ENCODE measurements at places on chromosomes 7 and 10.

DNA sequence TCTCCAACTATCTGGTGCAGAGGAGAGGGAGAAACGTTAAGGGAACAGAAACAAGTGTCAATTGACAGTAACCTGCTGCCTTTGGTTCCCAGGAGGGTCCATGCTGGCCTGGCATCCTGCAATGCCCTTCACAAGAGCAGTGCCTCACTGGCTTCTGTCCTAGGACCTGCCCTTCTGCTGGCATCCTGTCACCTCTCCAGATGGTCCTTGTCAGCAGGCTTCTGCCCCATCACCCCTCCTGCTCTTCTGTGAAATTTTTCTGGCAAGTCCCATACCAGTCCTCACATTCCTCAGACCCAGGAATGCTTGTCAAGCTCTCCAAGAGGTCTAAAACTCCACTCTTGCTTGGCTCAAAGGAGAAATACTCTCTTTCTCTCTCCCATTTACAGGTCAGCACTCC is 34.2 kb downstream of the C10orf67 start:
- DNase-seq: no peak

DNA sequence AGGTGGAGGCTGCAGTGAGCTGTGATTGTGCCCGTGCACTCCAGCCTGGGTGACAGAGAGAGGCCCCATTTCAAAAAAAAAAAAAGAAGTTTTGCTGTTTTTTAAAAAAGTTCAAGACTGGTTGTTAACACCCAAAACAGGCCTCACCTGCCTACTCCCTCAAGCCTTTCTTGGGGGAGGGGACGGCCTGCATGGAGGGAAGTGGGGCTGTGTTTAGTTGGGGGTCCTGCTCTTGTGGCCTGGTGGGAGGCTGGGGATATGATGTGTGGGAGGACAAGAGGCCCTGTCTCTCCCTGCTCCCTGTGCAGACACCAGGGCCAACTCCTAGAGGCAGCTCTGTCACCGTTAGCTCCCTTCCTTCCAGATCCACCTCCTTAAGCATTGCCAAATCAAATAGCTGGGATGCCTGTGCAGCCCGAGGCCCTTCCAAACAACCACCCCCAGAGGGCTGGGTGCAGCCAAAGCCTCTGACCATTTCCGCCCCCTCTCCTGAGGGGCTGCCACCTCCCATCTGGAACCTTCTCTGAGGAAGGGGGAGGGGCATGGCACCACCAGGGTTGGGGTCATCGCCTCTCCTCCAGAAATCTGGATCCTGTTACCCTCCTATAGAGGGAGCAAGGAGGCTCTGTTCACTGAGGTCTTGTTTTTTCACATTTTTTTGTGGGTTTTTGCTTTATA is 32.9 kb upstream of the ANKRD2 start:
- no peak for DNase-seq

DNA sequence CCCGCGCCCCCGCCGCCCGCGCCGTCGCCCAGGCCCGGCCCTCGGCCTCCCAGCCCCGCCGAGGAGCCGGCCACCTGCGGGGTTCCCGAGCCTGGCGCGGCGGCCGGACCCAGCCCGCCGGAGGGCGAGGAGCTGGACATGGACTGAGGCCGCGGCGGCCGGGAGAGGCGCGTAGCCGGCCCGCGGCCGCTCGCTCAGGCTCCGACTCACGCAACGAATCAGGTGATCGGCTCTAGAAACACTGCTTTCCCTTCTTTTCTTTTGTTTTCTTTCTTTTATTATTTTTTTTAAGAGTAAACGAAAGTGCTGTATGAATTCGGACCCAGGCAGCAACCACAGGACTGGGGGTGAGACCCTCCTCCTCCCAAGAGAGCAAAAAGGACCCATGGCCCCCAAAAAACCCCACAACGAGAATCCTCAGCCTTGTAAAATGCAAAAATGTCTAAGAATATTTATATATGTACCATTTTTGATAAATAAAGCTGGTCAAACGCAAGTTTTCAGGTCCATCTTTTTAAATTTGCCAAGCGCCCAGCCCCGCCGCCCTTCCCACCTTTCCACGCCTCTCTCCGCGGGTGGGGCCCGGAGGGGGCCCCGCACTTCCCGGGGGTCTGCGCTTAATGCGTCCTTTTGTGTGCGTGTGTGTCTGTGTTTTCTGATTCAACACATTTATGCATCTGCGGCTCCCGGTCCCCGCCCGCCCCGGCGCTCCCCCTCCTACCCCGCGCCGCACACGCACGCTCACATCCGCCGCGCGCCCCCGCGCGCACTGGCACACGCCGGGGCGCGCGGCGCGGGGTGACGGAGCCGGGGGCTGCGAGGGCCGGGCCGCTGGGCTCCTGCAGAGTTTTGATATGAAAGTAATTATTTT is 4.4 kb downstream of the UNCX start:
- DNase-seq: no peak

DNA sequence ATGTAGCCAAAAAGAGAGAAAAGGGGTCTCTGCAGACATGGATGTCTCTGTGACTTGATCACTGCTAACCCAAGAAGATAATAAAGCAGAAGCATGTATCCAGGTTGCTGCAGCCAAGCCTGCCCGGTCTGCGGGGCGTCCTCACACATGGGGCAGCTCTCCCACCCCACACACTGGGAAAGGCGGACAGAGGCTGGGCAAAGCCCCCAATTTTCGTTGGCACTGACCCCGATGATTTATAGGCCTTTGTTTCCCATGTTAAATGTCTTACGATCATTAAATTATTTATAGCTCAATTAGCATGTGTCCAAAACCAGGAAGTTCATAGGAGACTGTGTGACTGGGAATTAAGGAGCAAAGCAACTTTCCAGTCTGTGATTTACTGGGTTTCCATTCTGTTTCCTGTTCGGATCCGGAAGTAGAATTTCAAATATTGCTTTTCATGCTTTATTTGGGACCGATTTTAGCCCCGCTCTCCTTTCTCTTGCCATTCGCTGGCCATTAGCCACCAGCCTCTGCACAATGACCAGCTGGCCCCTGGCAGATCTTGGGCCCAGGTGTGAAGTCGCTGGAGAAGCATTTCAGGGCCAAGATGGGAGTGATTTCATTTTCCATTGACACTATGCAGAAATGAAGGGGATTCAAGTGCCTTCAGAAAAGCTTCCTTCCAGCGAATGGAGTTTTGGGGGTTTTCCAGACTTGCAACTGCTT is 91.6 kb downstream of the EGFR start:
- DNase-seq: no peak

GRCh38 chr7:69772718-69773436 is 174.6 kb downstream of the AUTS2 start:
- DNase-seq: no peak

DNA sequence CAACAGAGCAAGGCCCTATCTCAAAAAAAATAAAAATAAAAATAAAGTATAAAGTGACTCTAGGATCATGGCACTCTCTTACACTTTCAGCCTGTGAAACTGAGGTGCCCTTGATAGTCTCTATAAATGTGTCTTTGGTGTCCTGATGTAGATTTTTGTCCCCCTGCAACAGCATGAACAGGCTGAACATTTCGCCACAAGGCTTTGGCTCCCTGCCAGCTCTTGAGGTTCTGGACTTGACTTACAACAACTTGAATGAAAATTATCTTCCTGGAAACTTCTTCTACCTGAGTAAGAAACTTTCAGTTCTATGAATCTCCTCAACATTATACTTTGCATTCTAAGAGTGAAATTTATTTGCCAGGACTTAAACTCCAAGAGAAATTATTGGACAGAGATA is 48.1 kb upstream of the BMS1 start:
- no peak for DNase-seq

- no peak for DNase-seq
Measured at GRCh38 chr7:148761499-148762278, 63.0 kb downstream of the CUL1 start.

DNA sequence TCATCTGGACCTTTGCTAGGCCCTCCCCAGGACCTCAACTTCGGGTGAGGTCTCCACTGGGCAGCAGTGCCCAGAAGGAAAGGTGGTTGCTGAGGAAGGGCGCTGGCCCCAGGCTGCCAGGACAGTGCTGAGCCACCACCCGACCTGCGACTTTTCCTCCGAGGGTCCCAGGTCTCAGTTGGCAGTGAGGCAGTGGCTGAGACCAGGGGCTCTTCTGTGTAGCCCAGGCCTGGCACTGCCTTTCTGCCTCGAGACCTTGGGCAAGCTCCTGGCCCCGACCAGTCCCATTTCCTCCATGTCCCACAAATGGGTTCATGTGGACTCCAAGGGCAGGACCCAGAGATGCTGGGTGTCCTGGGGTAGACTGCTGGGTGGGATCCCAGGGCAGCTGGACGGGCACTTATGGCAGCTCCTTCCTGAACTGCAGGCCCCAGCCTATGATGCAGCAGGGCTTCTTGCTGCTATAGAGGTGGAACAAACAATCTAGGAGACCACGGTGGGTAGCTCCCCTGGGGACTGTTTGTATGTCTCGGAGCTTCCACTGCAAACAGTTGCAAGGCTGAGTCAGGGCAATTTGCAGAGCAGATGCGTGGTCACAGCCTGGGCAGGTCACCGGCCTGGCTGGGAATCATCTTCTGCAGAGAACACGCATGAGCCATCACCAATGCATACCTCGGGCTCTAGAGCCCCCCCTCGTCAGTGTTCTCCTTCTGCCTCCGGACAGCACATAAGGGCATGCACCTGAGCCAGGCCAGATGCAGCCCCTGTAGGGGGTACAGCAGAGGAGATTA is 17.9 kb upstream of the LRRC18 start:
- no peak for DNase-seq

DNA sequence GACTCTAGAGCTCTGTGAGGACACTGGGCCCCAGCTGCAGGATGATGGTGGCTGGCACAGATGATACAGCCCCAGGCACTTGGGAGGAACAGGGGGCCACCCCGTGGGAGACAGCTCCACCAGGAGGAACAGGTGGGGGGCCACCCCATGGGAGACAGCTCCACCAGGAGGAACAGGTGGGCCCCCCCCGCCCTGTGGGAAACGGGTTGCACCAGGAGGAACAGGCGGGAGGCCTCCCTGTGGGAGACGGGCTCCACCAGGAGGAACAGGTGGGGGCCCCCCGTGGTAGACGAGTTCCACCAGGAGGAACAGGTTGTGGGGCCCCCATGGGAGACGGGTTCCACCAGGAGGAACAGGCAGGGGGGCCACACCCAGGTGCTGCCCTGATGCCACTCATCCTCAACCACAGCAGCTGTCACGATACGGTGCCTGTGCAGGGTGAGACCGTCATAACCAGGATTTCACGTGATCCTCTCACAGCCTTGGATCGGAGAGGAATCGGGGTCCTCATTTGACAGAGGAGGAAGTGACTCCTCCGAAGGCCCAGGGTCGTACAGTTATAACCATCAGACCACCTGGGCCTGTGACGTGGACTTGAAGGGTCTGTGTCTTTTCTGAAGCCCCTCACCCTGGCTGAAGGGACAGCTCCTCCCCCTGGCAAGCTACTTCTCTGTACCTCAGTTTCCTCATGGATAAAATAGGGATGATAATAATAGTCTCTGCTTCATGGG is 49.2 kb upstream of the NANOS1 start:
- no peak for DNase-seq

- no peak for DNase-seq
Measured at GRCh38 chr10:12975266-12975665, 26.2 kb downstream of the CCDC3 start.

GRCh38 chr10:52232561-52233350 is 81.3 kb upstream of the DKK1 start:
- peak; percentile 44 for DNase-seq

DNA sequence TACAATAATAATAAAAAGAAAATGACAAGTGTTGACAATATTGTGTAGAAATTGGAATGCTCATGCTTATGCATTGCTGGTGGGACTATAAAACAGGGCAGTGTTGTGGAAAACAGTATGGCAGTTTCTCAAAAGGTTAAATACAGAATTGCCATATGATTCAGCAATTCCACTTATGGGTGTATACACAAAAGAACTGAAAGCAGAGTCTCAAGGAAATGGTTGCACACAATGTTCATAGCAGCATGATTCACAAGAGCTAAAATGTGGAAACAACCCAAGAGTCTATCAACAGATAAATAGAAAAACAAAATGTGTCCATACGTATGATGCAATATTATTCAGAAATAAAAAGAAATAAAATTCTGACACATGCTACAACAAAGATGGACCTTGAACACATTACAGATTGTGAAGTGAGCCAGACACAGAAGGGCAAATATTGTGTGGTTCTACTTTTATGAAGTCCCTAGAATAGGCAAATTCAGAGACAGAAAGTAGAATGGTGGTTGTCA is 64.8 kb upstream of the GRM8 start:
- no peak for DNase-seq

DNA sequence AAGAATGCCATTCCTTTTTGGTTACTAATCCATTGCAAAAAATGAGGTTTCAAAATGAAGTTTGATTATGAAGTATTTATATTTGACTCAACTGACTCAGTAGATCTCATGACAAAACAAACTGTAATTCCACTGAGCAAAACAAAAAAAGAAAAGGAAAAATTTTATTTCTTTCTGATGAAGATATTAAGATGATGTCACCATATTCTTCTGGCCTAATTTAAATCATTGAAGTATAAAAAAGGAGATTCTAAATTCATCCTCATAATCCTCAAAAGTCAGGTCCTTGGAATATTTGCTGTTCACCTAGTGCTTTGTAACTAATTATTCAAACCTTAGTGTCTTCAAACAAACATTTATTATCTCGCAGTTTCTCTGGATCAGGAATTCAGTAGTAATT is 1183.7 kb downstream of the CNTNAP2 start:
- no peak for DNase-seq

- DNase-seq: no peak
Measured at GRCh38 chr10:103617602-103618385, 124.3 kb downstream of the NEURL1 start.

DNA sequence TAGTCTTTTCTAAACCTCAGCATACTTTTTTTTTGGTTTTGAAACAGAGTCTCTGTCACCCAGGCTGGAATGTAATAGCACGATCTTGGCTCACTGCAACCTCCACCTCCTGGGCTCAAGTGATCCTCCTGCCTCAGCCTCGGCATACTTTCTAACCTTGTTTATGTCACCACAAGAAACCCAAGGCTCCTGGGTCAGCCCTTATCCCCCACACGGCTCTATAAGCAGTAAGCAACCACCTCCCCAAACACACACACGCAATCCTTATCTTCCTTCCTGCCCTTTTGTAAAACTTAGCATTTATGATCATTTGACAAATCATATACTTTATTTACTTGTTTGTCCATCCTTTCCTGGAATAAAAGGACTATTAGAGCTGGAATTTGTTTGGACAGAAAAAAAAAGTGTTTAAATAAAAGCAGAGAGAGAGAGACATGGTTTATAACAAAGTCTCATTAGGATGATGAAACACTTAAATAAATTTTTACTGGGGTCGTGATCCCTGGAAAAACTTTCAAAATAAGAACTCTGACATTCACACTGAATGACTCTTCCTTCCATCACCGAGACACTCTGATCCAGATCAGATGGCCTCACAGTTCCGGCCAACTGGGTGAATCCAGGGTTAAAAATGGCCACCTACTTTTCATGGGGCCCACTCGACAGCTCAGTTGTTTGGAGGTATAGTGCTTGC is 72.7 kb upstream of the PIK3CG start:
- no peak for DNase-seq

DNA sequence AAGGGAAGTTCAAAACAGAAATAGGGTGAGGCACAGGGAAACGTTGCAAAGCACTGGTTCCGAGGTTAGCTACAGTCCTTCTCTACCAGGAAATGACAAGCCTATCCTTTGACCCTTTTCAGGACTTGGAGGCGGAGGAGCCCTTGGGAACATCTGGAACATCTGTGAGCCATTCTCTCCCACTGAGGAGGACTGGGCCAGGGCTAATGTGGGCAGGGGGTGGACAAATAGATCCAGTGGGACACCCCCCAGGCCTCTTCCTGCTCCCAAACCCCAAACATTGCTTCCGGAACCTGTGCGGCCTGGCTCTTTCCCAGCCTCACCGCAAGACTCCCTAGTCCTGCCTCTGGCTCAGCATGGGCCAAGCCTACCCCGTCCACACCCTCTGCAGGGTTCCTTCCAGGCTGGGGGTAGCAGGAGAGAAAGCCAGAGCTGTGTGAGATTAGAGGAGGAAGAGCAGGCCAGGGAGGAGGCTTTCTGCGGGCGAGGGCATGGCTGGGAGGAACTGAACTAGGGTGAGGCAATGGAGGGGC is 36.5 kb downstream of the GHRHR start:
- DNase-seq: no peak
